ENCODE measurements at places on chromosomes 11 and 22. TPM values are rescaled to one million over a fixed set of nuclear protein-coding genes. Genes with fewer than 3 reads are reported as not detected.

DNA sequence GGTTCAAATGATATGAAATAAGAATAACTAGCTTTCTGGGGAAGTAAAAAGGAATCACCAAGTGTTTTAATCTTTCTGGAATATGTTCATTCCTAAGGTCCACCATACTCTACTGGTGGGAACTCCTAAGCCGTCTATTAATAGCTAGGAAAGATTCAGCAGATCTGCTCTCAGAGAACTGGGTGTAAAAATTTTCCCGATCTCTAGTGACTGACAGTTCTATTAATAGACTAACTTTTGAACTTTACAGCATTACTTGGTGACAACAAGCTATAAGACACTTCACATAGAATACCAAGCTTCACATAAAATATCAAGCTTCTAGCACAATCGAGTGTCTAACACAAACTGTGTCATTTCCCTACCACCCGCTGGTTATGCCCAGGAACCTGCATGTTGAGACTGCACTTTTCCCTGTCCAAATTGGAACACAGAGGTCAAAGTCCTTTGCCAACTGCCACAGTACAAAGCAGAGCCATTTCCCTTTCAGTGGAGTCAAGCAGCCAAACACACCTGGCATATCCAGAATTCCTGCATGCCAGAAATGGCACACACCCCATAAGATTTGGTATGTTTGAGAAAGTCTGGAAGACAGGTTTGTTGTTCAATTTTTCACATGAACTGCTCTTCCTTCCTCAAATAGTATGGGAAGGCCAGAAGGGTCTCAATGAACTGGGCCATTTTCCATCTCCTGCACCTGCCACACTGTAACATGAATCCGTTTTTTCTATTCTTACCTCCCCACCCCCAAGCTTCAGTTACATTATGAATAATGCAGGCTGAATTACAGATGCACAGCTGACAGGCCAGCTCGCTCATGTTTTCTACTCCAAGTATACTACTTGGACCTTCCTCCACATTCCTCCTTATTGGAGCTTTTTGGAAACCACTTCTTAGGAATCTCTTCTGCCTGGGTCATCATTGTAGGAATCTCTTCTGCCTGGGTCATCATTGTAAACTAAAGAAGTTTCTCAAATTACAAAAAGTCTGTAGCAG lies 3.7 kb downstream of the OSBP start:
- DNase-seq: peak; percentile 49

- no peak for DNase-seq
These were observed 110.1 kb upstream of the LMO1 start for GRCh38 chr11:8373519-8374432.

GRCh38 chr11:31927982-31928381 lies 116.9 kb upstream of the PAX6 start:
- no peak for DNase-seq

GRCh38 chr11:133951327-133952198 lies 5.2 kb downstream of the IGSF9B start:
- DNase-seq: peak; percentile 74

- DNase-seq: no peak
These were observed 156.1 kb downstream of the ST3GAL4 start for GRCh38 chr11:126511475-126512115.

The ILK gene
- total RNA-seq: 211 TPM

DNA sequence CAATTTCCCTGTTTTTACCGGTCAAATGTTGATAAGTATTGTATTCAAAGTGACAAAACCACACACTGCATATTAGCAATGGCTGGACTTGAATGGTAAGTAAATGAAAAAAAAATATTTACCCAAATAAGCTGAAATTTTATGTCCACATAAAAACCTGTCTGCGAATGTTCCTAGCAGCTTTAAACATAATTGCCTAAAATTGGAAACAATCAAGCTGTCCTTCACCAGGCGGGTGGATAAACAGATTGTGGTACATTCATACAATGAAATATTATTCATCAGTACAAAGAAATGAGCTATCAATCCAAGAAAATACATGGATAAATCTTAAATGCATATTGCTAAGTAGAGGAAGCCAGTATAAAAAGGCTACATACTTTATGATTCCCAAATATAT lies 1067.8 kb downstream of the LRRC4C start:
- no peak for DNase-seq

The NFAM1 gene
- not detected for total RNA-seq

DNA sequence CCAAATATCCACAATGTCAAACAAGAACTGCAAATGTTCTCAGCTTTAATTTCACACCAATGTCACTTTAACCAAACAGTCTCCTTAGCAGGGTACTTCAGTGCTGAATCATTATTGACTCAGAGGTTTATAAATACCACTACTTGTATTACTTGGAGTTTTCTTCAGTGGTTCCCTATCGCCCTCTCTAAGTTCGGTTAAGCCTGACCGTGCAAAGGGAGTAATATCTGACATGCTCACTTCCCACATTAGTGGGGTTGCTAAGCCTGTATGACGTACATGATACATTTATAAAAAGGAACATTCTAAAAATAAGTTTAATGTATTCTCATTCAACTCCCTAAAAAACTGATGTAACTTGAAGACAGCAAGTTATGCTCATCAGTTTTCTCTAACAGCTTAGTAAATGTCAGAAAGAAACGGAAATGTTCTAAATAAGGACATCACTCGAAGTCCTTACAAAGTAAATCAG lies 93.1 kb upstream of the ZC3H12C start:
- peak; percentile 96 for DNase-seq

GRCh38 chr22:50031189-50032091 lies 18.9 kb upstream of the IL17REL start:
- DNase-seq: no peak

GRCh38 chr11:69635804-69636511 lies 5.0 kb upstream of the CCND1 start:
- no peak for DNase-seq

DNA sequence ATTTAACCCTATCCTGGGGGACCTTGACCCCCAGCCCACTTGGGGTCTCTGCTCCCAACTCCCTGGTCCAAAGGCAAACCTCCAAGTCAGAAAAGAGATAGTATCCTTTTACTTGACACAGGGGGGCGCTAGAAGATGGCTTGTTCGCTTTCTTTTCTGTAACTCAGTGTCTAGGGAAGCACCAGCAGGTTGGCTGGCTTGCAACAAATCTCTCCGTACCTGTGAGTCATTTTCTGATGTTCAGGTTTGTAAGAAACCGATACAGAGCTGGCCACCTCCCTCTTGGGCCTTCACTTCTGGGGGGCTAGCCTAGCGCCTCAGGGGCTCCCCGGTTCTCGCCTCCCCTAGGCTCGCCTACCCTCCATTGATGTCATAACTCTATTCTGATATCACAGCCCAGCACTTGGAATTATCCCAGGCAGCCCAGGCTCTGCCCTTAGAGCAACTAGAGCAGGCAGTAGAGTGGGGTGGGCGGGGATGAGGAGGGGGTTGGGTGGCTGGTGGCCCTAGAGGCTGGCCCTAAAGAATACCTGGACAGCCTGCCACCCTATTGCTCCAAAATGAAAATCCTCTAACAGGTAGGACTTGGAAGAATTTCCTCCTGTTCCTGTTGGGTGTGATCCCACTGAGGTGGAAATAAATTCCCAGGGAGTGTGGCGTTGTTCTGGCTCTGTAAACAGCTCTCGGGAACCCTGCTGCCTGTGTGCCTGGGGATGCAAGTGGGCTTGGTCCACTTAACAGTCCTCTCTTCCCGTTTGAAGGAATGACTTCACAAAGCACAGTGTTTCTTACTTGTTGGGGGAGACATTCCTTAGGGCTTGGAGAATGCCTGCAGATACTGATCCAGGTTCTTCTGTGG lies 69.4 kb downstream of the OSBP2 start:
- DNase-seq: peak; percentile 87

All from GM23248 (cell line).